Uterus (tissue), 4 donors: ENCODE measurements at places on chromosomes 12 and 14. TPM values are rescaled to one million over a fixed set of nuclear protein-coding genes. Genes with fewer than 3 reads are reported as not detected.

DNA sequence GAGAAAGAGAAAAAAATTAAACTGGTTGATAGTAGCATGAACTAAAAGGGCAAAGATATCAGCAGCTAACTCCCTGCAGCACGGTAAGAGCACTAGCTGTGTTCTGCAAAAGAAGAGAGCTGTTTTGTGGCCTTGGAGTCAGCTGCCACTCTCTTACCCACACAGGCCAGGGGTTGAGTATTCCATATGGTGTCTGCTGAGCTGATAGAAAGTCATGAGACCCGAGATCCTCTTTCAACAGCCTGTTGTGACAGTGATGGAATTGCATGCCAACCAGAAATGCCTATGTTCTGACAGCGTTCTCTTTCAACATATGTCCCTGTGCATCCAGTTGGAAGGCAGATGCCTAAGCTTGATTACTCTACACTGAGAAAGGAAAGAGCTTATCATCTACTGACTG, 39.9 kb downstream of the TMTC1 start:
- no peak for DNase-seq

DNA sequence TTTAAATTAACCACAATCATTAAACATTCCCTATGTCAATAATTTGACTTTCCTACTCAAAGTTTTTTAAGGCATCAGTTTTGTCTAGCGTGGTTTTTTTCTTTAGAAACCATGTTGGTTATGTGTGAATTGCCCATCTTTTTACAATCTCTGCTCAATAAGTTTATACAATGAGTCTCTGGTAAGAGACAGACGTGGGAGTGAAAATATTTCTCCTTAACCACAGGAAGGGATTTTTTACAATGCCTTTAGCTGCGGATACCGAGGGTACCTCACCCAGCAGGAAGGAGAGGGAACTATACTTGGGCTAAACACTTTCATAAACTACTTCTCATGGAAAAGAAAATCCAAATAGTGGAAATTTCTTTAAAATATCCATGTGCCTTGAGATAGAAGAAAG, 191.4 kb upstream of the BCL2L14 start:
- no peak for DNase-seq

GRCh38 chr12:98417266-98417665, 98.1 kb upstream of the TMPO start:
- no peak for DNase-seq

HOXC6 gene
- not detected for total RNA-seq

PSME2 gene
- 16.9 TPM for total RNA-seq

FRS2 gene
- 27.4 TPM for total RNA-seq

KCNA5 gene
- not detected for total RNA-seq
